ENCODE measurements at places on chromosomes 6 and 20.

- DNase-seq = peak; percentile 6
These were observed 3.8 kb upstream of the SLC17A1 start for GRCh38 chr6:25835442-25836283.

- no peak for DNase-seq
These were observed 72.4 kb upstream of the SLC22A23 start for GRCh38 chr6:3529232-3529631.

DNA sequence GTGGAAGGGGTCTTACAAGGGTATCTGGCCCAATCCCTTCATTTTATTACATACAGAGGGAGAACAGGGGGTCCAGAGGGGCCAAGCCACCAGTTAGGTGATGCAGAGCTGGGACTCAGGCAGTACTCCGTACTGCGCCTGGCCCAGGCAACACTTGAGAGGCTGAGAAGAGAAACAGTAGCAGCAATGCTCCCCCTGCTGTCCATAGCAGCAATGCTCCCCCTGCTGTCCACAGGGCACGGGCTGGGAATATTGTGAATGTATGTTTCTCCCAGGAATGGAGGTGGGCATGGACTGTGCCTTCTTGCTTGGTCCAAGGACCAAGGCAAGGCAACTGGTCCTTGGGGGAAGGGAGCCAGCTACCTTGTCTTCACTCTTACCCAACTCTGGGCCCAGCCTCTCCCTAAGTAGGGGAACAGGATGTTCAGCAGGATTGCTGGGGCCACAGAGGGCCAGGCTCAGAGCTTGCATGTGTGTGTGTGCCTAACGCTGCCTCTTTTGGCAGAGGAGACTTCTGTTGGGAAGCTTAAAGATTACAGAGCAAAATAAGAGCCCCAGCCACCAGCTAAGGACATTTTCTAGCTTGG, 14.8 kb upstream of the FAM83C start:
- DNase-seq = peak; percentile 91

DNA sequence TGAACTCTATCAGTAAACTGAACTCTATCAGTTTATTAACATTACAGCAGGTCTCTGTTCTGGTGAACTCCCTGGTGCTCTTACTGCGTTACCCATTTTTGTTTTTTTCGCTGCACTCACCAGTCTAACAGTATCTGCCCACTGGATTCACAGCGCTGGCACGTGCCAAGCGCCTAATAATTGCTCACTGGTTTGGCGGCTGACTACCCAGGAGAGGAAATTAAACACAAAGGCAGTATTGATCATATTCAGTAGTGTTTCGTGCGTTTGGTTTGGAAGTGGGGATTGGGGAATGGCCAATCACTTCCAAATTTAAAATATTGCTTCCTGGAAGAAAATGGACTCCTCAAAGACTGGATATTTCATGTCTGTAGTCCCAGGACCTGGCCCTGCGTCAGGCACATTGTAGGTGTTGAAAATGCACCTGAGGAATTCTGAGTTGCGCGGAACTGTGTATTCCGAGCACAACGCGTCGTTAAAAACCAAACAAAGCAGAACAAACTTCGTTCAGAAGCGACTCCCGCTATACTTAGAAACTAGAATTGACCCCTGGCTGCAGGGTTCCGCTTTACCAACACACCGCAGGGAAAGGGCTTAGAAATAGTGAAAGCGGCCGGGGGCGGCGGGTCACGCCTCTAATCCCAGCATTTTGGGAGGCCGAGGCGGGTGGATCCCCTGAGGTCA, 1.1 kb upstream of the RPS12 start:
- DNase-seq = peak; percentile 51

DNA sequence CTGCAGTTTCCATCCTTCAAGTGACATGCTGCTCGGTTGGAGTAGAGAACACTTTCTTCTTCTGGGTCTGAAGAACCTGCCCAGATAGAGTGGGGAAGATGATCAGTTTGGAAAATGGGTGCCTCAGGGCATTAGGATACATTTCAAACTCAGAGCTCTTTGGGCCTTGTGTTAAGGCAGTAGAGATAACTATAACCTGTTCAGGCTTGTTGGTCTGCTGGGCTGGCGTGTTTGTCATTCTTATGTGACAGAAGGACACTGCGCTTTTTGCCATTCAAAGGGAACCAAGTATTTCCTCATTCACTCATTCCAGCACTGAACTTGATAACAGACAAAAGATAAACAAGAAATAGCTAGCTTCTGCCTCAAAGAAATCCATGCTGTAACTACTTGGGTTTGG, 3.8 kb downstream of the TOMM34 start:
- no peak for DNase-seq

GRCh38 chr20:1465470-1466210, 1.0 kb downstream of the NSFL1C start:
- DNase-seq = no peak

All from cardiac fibroblast (primary cell).